ENCODE measurements at places on chromosomes 2 and 18. TPM values are rescaled to one million over a fixed set of nuclear protein-coding genes. Genes with fewer than 3 reads are reported as not detected.
A peak's percentile ranks its signal among the peaks of the same experiment; 100 is the strongest.

Gene EMILIN2
- total RNA-seq, result 89.4 TPM

Gene KCNJ13
- total RNA-seq, result not detected

Gene AKAIN1
- total RNA-seq, result not detected

Gene CFC1
- not detected for total RNA-seq

DNA sequence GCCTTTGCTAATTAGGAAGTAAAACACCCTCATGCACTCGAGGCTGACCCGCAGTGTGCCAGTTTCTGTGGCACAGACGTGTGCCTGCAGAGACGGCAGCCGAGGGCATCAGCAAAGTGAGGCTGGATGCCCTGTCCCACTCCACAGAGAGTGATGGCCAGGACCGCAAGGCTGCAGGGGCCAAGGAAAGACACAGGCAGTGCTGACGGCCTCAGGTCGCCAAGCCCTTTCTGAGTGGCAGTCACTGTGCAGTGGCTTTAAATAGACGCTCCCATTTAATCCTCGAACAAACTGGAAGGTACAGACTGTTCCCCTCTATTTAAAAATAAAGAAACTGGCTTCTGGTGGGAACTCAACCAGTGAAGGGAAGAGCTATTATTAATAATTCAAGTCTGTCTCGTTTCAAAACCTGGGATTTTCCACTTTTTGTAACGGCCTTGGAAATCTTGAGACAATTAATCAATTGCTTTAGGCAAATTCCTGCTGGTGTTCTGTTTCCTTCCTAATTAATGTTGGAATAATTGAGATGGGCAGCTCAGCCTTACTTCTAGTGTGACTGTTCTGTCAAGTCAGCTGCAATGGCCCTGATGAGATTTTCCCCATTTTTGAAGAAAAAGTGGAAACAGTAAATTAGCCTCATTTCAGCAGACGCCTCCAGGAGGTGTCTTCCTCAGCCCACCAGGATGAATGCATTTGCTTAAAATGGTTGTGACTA lies 644.6 kb upstream of the RAB6C start:
- H3K36me3 ChIP-seq, result no peaks in the 10 kb centered on the region
- no peaks in the 10 kb centered on the region for H3K27me3 ChIP-seq
- H3K27ac ChIP-seq, result no peak overlapping the region
- DNase-seq, result no peak
- H3K4me1 ChIP-seq, result no peaks in the 10 kb centered on the region

DNA sequence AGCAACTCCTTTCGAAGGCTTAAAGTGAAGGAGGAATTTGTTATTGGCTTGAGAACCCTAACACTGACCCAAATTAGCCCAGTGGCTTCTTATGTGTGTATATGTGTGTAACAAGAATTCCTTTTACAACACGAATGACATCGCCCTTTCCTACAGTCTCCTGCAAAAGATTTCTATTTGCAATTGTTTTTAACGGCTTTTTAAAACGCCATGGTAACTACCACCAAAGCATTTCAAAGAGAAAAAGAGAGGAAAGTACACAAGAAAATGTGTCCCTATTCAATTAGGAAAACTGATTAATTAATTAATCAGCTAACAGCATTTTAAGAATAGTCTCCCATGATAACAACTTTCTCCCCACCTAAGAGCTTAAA lies 58.1 kb downstream of the PAX3 start:
- H3K4me3 ChIP-seq, result no peak overlapping the region
- H3K4me1 ChIP-seq, result no peaks in the 10 kb centered on the region
- no peak for DNase-seq
- no peak overlapping the region for H3K27ac ChIP-seq
- H3K36me3 ChIP-seq, result no peaks in the 10 kb centered on the region
- H3K27me3 ChIP-seq, result peaks cover 54% of the 10 kb centered on the region

GRCh38 chr2:168624028-168624427 lies 168.0 kb downstream of the CERS6 start:
- H3K27ac ChIP-seq, result no peak overlapping the region
- H3K4me1 ChIP-seq, result peaks cover 9% of the 10 kb centered on the region
- no peaks in the 10 kb centered on the region for H3K36me3 ChIP-seq
- DNase-seq, result no peak
- no peaks in the 10 kb centered on the region for H3K27me3 ChIP-seq

- H3K4me3 ChIP-seq, result no peak overlapping the region
- no peak overlapping the region for H3K27ac ChIP-seq
- H3K4me1 ChIP-seq, result no peaks in the 10 kb centered on the region
- DNase-seq, result no peak
- H3K36me3 ChIP-seq, result no peaks in the 10 kb centered on the region
Measured at GRCh38 chr2:205628422-205628821, 53.9 kb upstream of the NRP2 start.

DNA sequence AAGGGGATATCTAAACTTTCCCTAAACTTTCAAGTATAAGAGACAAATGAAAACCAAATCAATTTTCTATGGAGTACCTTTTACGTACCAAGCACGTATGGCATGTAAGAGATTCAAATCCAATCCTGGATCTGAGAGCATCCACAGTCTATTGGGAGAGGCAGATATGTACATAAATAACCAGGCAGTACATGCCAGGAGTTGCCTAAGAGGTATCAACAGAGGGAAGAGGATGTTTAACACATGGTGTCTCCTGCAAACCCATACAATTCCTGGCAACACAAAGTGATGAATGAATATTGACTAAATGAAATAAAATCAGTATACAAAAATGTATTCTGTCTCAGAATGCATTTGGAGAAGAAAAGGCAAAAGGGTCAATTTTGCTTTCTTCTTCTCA lies 116.6 kb downstream of the PIGN start:
- H3K4me1 ChIP-seq, result no peaks in the 10 kb centered on the region
- no peaks in the 10 kb centered on the region for H3K27me3 ChIP-seq
- no peak for DNase-seq
- H3K4me3 ChIP-seq, result no peak overlapping the region

DNA sequence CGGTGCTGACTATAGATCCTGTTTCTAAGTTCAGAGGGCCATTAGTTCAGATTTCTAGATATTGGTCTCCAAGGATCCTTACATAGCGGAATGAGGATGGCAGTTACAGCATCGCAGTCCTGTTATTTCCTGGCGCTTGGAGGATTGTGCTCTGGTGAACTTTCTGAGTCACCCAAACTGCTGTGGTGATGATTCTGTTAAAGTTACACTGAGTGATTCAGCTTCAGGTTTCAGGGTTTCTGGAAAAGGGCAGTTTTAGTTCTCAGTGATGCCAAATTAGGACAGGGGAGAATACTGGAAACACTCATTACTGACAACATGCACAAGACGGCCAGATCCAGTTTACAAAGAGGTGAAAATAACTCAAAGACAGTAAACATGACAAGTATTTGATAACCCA lies 52.1 kb upstream of the ANKRD62 start:
- no peak for DNase-seq
- H3K27me3 ChIP-seq, result no peaks in the 10 kb centered on the region
- H3K4me3 ChIP-seq, result no peak overlapping the region
- H3K27ac ChIP-seq, result no peak overlapping the region

DNA sequence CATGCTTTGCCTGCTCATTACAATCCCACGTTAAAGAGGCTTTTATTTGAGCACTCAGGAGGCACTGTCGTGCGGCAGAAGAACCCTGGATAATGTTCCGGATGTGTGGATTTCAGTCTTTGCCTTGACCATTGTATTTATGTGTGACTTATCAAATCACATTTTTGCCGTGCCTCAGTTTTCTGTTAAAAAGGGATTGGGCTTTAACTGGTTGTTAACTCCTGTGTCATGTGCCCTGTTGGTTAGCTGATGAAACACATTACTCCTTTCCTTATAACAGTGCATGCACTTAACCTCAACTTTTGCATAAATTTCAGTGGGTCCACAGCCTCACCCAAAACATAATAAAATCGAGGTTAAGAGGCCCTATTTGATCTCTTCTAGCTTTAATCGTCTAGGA lies 52.7 kb downstream of the NAB1 start:
- no peaks in the 10 kb centered on the region for H3K36me3 ChIP-seq
- no peak for DNase-seq
- no peak overlapping the region for H3K4me3 ChIP-seq
- H3K27me3 ChIP-seq, result no peaks in the 10 kb centered on the region

DNA sequence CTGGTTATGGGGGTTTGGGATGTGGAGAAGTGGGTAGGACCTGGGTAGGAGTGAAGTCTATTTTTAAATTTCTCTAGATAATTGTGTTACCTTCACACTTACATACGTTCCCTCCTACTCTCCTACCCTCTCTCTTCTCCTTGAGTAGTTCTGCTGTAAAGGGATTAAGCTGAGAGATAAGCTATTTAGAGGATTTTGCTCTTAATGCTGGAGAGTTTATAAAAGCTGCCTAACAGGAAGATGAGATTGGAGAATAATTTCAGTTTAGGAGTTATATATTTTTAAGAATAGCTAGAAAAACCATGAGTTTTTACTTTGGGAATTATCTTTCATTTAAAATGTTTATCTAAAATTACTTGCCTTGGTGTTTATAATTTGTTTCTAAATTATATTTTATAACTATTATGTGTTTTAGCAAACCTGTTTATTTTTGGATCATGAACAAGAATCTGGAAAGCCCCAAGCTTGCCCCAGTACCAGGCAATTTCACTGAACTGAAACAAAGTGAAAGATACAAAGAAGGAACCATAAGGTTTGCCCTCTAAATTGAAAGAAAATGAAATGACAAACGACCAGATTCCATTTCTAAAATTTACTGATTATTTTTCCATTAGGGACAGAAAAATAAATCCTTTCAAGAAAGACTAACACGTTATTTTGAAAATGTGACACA lies 101.5 kb downstream of the ZNF532 start:
- H3K27me3 ChIP-seq, result no peaks in the 10 kb centered on the region
- H3K36me3 ChIP-seq, result no peaks in the 10 kb centered on the region
- H3K4me3 ChIP-seq, result no peak overlapping the region
- H3K27ac ChIP-seq, result peak overlapping the region; percentile 62
- H3K4me1 ChIP-seq, result peaks cover 15% of the 10 kb centered on the region

- no peaks in the 10 kb centered on the region for H3K27me3 ChIP-seq
- no peaks in the 10 kb centered on the region for H3K36me3 ChIP-seq
- H3K4me1 ChIP-seq, result no peaks in the 10 kb centered on the region
- no peak overlapping the region for H3K4me3 ChIP-seq
Measured at GRCh38 chr2:198411936-198412335, 607.5 kb downstream of the PLCL1 start.

DNA sequence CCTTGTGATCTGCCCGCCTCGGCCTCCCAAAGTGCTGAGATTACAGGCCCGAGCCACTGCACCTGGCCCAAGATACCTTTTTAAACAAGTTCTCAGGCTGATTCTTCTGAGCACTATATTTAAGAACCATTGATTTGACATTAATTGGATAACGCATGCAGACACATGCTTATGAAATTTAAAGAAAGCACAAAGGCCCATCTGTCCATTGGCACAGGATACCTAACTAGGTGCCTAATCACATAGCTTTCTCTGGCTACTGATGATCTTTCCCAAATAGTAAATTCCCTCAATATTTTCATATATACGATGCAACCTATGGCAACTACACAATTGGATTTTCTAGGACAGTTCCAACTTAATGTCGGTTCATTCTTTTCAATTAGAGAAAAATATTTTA lies 62.5 kb upstream of the STAM2 start:
- H3K36me3 ChIP-seq, result no peaks in the 10 kb centered on the region
- H3K4me1 ChIP-seq, result no peaks in the 10 kb centered on the region
- no peak overlapping the region for H3K27ac ChIP-seq
- DNase-seq, result no peak
- H3K4me3 ChIP-seq, result no peak overlapping the region

DNA sequence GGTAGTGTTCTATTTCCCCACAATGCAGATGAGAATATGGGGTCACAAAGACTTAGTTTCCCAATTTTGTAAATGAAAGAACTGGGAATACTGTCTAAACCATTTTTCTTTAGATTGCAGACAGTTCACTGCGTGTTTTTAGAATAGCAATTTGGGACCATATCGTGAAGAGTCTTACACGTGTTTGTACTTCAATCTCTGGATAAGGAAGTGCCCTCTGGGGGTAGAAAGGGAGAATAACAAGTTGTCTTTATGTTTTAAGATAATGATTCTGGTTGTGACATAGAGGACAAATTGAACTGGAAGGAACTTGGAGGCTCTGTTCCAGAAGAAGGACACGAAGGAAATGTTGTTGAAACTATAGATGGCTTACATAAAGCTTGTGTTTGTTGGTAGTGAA lies 457.7 kb downstream of the CBLN2 start:
- no peaks in the 10 kb centered on the region for H3K27me3 ChIP-seq
- H3K4me1 ChIP-seq, result no peaks in the 10 kb centered on the region
- H3K27ac ChIP-seq, result no peak overlapping the region
- no peak for DNase-seq

- no peak overlapping the region for H3K27ac ChIP-seq
- H3K4me1 ChIP-seq, result no peaks in the 10 kb centered on the region
- no peak overlapping the region for H3K4me3 ChIP-seq
- H3K27me3 ChIP-seq, result no peaks in the 10 kb centered on the region
- no peak for DNase-seq
Measured at GRCh38 chr2:89833116-89833779, 1141.8 kb downstream of the RPIA start.

DNA sequence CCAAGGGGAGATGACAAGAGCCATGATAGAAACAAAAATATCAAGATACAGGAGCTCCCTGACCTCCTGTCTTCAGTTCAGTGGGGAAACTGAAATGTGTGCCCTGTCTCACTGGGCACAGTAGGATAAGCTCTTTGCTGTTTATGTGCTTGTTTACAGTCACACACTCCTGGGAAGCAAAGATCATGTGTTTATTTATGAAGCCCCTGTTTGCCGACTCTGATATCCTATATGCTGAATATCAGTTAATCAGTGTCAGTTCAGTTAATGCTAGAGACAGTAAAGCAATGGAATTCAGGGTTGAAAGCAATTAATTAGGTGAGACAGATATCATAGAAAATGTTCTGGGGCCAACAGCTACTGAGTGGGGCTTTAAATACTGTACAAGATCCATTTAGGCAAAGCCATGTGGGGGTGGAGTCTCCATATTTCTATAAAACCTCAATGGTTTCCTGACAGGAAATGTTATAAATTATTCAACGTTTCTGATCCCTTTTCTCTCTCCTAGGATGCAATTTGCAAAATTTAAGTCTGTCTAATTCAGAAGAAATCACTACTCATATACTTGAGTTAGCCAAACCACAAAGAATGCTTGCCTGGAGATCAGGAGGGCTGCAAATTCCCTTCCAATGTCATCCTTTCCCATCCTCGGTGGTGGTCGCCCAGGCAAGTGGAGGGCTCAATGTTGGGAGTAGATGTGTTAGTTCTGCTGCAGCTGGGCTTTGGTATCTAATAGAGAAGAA lies 551.3 kb downstream of the CMPK2 start:
- no peak for DNase-seq
- H3K4me3 ChIP-seq, result no peak overlapping the region
- no peaks in the 10 kb centered on the region for H3K27me3 ChIP-seq

DNA sequence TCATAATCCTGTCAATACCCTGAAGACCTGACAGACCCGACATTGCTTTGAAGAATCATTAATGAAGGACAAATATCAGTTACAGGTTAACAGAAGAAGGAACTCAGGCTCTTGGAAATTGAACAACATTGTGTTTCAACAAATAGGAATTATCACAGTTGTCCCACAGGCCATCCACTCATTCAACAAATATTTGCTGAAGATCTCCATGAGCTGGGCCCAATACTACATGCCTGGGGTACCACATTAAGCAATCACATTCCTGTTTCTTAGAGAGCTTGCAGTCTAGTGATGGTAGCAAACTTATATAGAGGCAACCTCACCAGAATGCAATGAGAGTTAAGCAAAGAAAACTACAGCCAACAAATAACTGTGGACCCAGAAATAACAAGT lies 671.6 kb upstream of the ACVR2A start:
- no peaks in the 10 kb centered on the region for H3K27me3 ChIP-seq
- DNase-seq, result no peak
- no peak overlapping the region for H3K4me3 ChIP-seq
- H3K27ac ChIP-seq, result no peak overlapping the region
- no peaks in the 10 kb centered on the region for H3K36me3 ChIP-seq
- no peaks in the 10 kb centered on the region for H3K4me1 ChIP-seq

GRCh38 chr2:109438773-109439389 lies 174.9 kb downstream of the SEPTIN10 start:
- DNase-seq, result no peak
- H3K27me3 ChIP-seq, result no peaks in the 10 kb centered on the region
- no peaks in the 10 kb centered on the region for H3K36me3 ChIP-seq
- H3K4me3 ChIP-seq, result no peak overlapping the region
- no peaks in the 10 kb centered on the region for H3K4me1 ChIP-seq

Data from transverse colon (tissue), 4 donors.